LHCN-M2 (cell line): ENCODE measurements at places on chromosomes 16 and 17. TPM values are rescaled to one million over a fixed set of nuclear protein-coding genes. Genes with fewer than 3 reads are reported as not detected.

HS3ST3B1 gene
- 6.9 and 7.7 TPM in 2 replicates for total RNA-seq

CARHSP1 gene
- 220 and 222 TPM in 2 replicates for total RNA-seq

DOC2B gene
- total RNA-seq: not detected in 2 replicates

GNG13 gene
- not detected in 2 replicates for total RNA-seq

DNA sequence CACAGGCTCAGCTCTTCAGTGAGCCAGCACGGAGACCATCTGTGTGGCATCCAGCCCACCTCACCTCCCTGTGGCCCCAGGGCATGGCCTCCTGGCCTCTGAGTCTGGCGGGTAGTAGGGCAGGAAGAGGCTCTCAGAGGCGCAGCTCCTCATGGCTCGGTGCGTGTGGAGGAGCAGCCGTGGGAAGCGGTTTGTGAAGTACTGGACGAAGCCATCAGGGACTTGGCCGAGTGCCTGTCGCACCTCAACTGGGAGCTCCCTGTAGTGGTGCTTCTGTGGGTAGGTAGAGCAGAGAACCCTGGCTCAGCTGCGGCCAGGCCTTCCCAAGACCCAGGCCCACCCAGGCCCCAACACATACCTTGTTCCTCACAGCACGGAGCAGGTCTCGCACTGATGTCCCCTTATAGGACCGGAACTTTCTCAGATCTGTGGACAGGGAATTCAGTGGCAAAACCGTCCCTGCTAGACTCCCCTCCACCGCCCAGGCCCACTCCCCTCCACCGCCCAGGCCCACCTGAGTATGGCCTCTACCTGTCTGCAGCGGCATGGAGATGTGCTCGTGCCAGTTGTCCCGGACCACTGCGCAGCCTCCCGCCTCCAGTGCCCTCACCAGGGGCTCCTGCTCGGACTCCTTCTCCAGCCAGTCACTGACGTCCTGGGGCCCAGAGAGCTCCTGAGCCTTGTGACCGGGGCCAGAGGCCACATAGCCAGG is 12.2 kb downstream of the PLK1 start:
- no peak for DNase-seq

DNA sequence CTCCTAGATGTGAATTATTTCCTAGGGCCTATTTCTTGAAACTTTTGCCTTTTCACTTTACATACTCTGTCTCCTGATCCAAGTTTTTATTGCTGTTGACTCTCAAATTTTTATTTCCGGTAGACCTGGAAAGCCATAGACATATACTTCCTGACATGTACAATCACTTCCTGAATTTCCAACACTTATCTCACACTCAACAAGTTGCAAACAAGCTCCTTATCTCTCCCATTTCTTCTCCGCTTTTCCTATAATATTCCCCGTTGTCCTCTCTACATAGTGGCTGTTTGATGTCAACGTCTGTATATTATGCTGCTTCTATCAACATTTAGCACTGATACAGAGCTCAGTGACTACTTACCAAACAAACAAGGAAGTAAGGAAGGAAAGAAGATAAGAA is 59.3 kb downstream of the IKZF3 start:
- DNase-seq: no peak

- no peak for DNase-seq
Observed at GRCh38 chr16:52368859-52369258, 178.1 kb downstream of the TOX3 start.

- DNase-seq: no peak
Observed at GRCh38 chr17:7263801-7264078, 1.5 kb upstream of the CLDN7 start.

- no peak for DNase-seq
Observed at GRCh38 chr17:39194985-39195524, 2.4 kb downstream of the CACNB1 start.

- DNase-seq: peak; percentile 35
Observed at GRCh38 chr17:36149296-36149820, 27.1 kb downstream of the TBC1D3B start.

DNA sequence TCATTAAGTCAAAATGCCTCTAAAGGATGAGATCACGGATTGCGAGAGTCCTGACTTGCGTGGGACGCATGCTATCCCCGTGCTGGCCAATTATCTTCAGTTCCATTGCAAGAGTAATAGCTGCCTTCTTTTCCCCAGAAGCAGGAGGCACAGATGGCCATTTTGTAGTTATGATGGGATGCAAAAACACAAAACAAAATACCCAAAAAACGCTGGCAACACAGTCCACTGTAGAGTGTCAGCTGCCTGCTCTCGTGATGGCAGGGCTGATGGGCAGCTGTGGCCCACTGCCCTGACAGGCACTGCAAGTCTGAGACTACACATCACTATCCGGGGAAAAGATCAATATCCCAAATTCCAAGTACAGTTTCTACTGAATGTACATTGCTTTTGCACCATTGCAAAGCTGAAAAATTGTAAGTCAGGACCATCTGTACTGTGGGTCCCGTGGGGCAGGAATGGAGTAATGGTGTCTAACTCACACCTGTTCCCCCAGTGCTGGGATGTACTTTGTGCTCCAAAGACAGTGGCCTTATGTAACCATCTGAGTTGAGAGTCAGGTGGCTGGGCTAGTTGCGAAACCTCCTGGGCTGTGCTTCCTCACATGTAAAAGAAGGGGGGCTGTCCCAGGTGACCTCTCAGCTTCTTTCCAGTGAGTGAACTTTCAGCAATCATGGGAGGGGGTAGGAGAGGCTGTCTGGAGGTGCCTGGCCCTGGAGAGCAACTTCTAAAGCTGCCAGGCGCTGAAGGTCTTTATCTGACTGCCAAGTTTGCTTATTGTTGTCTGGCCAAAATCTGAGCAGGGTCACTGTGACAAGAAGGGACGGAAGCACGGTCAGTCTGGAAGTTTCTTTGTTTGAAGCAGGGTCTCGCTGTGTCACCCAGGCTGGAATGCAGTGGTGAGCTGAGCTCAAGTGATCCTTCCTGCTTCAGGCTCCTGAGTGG is 4.7 kb downstream of the SLC47A1 start:
- peak; percentile 50 for DNase-seq

GRCh38 chr17:49440581-49440980 is 25.9 kb upstream of the PHB1 start:
- no peak for DNase-seq

DNA sequence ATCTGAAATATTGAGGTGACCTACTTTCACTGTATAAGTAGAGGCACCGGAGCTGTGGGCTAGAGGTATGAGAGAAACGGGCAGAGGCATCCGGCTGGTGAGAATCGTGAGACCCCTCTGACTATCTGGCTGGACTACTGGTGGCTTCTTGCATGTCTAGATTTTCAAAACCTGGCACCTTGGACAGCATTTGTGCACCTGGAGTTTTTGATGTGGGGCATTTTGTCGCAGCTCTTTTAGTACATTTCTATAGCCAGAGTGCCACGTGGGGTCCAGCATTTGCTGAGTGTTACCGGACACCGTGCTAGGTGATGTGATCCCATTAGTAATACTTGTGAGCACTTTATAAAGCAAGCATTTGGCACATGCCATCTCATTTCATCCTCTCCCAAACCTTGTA is 32.6 kb upstream of the SHISA9 start:
- no peak for DNase-seq

- DNase-seq: no peak
Observed at GRCh38 chr17:6159541-6160231, 89.5 kb downstream of the WSCD1 start.

- no peak for DNase-seq
Observed at GRCh38 chr16:17301593-17302135, 169.1 kb downstream of the XYLT1 start.
